NCI-H1417 treated with DMSO at 0.1 percent for 48 hours (cell line): ENCODE measurements at places on chromosomes 6 and 20.

DNA sequence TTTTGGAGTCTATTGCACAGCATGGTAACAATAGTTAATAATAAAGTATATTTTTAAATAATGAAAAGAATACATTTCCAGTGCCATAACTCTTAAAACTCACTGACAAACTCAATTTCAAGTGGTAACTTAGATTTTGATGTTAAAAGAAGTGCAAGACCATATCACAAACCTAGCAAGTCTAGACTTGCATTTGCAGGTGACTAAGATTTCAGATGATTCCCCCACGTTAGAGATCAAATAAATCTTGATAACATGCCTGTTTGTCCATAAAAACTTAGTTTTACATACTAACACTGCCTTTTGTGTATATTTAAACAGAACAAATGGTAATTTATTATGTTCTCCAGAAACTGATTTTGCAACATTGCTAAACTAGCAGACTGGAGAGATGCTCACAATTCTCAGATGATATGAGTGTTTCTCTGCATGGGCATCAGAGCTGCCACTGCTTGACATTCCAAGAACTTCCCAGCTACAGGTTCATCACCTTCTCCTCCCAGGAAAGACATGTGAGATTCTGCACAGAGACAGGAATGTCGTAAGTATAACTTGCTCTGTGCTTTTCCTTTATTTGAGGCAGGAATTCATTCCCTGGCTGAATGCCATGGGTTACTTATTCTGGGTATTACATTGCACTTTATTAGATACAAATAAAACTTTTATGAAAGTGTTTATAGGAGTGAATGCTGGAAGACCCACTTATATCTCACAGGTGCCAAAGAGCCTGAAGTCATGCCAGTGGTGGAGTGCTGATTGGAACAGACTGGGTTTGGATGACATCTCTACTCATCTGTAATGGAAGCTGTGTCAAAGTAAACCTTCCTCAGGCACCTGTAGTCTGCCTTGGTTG is 160.2 kb upstream of the FOXA2 start:
- DNase-seq, result no peak

- DNase-seq, result peak; percentile 19
Measured at GRCh38 chr20:19952392-19952791, 64.8 kb upstream of the NAA20 start.

DNA sequence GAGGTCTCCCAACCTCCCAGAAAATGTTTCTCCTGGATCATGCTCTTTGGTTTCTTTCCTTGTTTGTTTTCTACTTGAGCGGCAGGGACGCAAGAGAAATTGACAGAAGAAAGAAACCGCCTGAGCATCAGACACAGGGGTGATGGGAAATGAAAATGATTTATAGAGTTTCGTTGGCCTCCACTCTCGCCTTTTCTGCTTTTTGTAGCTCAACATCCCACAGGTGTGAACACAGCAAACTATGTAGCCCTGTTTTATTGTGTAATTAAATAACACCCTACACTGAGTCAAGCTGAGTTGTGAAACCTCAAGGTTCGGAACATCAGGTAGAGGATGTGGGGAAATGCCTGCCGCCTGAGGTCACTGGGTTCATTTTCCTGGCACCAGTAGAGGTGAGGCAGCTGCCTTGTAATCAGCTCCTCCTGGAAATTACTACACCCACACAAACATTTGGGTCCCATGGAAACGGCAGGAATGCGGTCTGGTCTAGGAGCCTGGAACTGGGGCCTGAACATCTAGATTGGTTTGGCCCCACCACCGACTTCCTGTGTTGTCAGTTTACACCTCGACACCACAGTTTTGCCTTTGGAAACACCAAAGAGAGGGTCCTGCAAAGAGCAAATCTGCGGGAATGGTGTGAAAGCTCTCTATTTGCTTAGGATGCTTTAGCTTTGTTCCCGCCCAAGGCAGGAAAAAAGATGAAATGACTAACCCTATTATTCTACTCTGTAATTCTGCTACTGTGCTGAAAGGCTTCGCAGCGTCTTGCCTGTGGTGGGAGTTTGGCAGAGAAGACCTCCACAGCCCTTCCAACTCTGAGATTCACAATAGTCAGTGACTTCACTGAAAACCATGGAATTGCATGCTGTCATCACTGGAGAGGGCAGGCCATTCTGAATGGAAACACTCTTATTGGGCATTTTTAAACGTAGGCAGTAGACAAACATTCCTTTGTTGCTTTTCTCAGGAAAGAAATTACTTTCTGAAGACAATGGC is 53.0 kb downstream of the ADAT2 start:
- DNase-seq, result no peak

DNA sequence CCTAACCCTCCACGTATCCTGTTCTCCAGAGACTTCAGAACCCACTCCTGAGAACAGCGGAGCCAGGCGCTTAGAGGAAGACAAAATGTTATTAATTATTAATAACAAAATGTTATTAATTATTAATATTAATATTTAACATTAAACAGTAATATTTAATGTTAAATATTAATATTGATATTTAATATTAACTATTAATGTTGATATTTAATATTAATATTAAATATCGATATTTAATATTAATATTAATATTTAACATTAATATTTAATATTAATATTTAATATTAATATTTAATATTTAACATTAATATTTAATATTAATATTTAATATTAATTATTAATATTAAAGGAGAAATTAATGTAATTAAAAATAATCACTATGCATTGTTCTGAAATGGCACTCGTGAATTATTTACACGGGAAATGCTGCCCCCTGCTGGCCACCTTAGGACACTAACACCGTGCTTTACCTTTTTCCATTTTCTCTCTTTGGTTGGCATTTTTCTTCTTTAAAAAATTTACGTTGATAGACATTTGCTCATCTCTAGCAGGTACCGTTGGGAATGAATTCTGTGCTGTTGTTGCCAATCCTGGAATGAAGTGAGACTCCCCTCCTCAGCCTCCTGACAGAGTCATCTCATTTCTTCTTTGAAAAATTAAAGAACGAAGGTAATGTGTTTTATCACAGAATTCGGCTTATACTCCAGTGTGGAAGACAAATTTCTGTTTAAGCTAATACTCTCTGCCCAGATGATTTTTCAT is 7.5 kb upstream of the GGTLC1 start:
- no peak for DNase-seq

GRCh38 chr6:38436726-38437465 is 202.8 kb downstream of the BTBD9 start:
- no peak for DNase-seq

- no peak for DNase-seq
Measured at GRCh38 chr6:48628316-48628715, 517.3 kb upstream of the PTCHD4 start.

- DNase-seq, result no peak
Measured at GRCh38 chr6:154379585-154379984, 23.0 kb upstream of the IPCEF1 start.

DNA sequence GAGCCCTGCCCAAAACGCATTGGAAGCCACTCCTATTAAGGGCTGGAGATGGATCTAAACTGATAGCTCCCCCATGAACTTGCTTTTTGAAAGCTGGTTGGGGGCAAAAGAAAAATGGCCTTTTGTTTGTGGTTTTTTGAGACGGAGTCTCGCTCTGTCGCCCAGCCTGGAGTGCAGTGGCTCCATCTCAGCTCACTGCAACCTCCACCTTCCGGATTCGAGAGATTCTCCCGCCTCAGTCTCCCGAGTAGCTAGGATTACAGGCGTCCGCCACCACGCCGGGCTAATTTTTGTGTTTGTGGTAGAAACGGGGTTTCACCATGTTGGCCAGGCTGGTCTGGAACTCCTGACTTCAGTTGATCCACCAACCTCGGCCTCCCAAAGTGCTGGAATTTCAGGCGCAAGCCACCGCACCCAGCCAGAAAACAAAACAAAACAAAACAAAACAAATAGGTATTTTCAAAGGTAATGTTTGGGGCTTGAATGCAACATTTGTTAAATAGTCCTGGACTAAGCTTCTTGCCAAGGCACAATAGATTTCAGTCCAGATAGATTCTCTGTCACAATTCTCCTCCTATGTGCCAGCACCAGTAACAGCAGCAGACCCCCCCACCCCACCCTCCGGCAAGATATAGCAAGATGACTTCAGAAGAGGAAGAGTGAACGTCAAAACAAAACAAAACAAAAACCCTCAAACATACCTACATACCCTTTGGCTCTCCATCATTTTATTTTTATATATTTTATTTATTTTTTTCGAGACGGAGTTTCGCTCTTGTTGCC is 26.5 kb upstream of the ABT1 start:
- no peak for DNase-seq

DNA sequence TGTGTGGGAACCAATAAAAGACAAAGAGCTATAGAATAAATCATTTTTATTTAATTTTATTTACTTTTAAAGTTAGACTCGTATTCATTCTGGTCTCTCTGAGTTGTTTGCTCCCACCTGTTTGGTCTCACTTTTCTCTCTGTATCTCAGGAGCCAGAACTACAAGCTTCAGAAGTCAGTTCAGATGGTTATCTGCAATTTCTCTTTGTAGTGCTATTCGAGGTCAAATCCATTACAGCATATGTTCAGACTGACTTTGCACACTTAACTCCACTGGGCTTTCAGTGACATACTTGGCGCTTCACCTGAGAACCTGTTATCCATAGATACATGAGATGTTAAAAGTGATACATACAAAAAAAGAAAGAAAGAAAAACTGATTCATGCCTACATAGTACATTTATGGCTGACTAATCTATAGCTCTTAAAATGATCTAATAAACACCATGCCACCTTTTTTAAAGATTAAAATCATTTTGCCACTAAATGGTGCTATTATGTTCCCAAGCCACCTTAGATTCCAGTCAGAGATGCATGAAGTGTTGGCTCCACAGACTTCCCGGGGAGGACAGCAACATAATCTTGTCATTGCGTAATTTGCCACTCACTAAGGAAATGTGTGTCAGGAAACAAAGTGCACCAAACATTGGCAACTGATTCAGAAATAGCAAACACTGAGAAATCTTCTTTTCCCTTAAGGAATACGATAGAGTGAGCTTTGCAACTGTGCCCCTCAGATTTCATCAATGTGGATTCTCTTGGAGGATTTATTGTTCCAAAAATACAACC is 396.7 kb downstream of the HACE1 start:
- no peak for DNase-seq

DNA sequence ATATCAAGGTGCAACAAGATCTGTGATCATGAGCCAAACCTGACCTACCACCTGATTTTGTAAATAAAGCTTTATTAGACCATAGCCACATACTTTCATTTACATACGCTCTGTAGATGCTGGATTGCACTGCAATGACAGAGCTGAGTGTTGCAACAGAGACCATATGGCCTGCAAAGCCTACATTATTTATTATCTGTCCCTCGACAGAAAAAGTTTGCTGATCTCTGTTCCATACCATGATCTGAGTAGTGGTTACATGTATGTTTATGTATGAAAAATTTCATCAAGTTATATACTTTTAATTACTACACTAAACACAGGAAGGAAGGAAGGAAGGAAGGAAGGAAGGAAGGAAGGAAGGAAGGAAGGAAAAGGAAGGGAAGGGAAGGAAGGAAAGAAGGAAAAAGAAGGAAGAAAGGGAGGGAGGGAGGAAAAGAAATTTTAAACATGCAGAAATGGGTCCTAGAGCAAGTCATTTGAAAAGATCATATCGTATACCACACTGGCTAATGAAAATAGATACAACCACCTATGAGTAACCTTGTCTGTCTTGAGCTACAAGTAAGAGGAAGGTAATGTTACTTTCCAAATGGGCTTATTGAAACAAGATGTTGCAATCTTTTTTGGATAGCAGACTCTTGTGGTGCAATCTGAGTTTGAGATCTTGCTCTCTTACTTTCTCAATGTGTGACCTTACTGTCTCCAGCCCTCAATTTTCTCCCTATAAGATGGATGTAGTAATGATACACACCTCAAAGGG is 441.0 kb downstream of the KIF16B start:
- no peak for DNase-seq

GRCh38 chr6:128725271-128726233 is 157.4 kb upstream of the LAMA2 start:
- no peak for DNase-seq

GRCh38 chr20:1306316-1307135 is 22.4 kb downstream of the SDCBP2 start:
- no peak for DNase-seq

- DNase-seq, result no peak
Measured at GRCh38 chr6:88349511-88349910, 183.4 kb upstream of the CNR1 start.

GRCh38 chr20:60138256-60139220 is 180.3 kb downstream of the CDH26 start:
- no peak for DNase-seq

- no peak for DNase-seq
Measured at GRCh38 chr6:42511803-42512422, 51.9 kb upstream of the UBR2 start.

GRCh38 chr6:15841937-15842726 is 179.3 kb upstream of the DTNBP1 start:
- DNase-seq, result no peak

- no peak for DNase-seq
Measured at GRCh38 chr6:151443454-151443853, 8.5 kb downstream of the RMND1 start.

GRCh38 chr6:170038708-170039107 is 252.2 kb downstream of the DLL1 start:
- DNase-seq, result no peak

- DNase-seq, result no peak
Measured at GRCh38 chr6:117619178-117619577, 16.9 kb upstream of the GOPC start.

DNA sequence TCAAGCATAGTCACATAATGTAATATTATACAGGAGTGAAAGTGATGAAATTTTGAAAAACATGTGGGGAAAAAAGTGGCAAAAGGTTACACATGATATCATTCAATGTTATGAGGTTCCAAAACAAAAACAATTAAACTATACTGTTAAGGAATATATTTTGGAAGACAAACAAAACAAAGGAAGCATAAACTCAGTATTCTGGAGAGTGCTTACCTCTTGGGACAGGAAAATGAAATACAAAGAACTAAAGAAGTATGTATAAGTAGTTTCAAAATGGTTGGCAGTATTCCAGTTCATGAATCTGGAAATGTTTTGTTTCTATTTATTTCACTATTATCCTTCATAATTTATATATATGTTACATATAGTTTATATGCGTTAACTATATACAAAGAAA is 213.5 kb downstream of the MOXD1 start:
- no peak for DNase-seq

- no peak for DNase-seq
Measured at GRCh38 chr6:71395731-71396409, 107.3 kb downstream of the OGFRL1 start.

DNA sequence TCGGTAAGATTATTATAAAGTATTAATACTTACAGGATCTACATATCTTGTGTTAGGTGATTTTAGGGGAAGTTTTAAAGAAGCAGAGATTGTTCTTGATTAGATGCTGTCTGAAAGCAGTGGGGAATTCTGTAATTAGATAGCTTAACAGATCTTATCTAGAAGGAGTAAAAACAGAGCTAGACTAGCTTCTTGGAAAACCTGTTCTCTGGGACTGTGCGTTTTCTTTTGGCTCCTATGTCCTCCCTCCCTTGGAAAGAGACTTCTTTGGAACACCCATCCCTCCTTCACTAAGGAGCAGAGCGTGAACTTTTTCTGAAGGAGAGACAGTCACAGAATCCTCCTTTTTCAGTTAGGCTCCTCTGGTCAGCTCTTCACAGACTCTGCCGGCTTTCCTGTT is 83.5 kb upstream of the ZNF184 start:
- no peak for DNase-seq
